Subcutaneous preadipocyte (primary cell): ENCODE measurements at places on chromosomes 7 and 10. TPM values are rescaled to one million over a fixed set of nuclear protein-coding genes. Genes with fewer than 3 reads are reported as not detected.

Gene LIPF
- total RNA-seq: not detected in 2 replicates

Gene CALML3
- not detected in 2 replicates for total RNA-seq

Gene MKLN1
- total RNA-seq: 37.8 and 47.1 TPM in 2 replicates

Gene NPC1L1
- under 0.01 TPM in 1 of 2 replicates, not detected in the other for total RNA-seq

Gene FRMPD2
- total RNA-seq: under 0.01 TPM in 1 of 2 replicates, not detected in the other

Gene ANXA8
- total RNA-seq: under 0.01 and 0.20 TPM in 2 replicates

Gene CYP2W1
- not detected in 2 replicates for total RNA-seq

Gene PRKG1
- total RNA-seq: 15.6 and 20.6 TPM in 2 replicates

Gene SLC16A9
- total RNA-seq: 0.37 and 0.59 TPM in 2 replicates

Gene OPN1SW
- total RNA-seq: not detected in 2 replicates

Gene RADIL
- 2.7 and 2.9 TPM in 2 replicates for total RNA-seq

Gene STAG3
- 0.73 and 1.6 TPM in 2 replicates for total RNA-seq
